ENCODE measurements at places on chromosomes 3 and 15.

GRCh38 chr15:69976366-69976994 lies 121.2 kb downstream of the TLE3 start:
- no peak for DNase-seq

- DNase-seq: no peak
Measured at GRCh38 chr3:45894015-45894414, 7.7 kb downstream of the CCR9 start.

DNA sequence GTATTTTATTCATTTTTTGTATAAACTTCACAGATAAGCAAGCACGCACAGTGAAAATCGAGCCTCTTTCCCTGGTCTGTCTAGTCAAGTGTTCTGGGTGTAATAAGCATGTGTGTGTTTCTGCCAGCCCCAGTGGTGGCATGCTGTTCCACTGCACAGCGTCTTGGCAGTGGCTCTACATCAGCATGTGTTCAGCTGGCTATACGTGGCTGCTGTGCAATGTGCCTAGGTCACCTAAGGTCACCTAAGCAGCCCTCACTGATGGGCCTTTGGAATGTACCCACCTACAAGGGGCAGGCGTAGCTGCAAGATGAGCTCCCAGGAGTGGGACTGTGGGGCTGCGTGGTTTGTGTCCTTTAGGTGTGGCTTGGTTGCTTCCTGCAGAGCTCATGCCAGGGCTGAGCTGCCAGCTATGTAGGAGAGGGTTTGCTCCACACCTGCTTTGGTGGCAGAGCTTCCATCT lies 4.9 kb downstream of the LIMD1 start:
- no peak for DNase-seq

GRCh38 chr15:100092034-100092433 lies 249.7 kb downstream of the ADAMTS17 start:
- no peak for DNase-seq

DNA sequence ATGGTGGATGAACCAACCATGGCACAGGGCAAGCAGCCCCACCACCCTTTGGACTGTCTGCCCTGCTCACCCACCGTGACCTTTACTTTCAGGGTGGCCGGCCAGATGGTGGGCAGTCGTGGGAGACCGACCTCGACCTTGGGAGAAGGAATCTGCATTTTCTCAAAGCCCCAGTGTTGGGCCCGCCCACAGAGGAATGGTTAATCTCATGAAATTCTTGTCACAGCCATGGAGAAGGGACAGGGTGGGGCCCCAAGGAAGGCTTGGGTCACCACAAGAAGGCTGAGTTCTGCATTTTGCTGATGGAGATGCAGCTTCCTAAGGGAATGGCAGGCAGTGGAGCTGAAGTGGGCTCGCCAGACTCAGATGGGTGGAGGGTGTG lies 2.9 kb downstream of the PLXND1 start:
- no peak for DNase-seq

DNA sequence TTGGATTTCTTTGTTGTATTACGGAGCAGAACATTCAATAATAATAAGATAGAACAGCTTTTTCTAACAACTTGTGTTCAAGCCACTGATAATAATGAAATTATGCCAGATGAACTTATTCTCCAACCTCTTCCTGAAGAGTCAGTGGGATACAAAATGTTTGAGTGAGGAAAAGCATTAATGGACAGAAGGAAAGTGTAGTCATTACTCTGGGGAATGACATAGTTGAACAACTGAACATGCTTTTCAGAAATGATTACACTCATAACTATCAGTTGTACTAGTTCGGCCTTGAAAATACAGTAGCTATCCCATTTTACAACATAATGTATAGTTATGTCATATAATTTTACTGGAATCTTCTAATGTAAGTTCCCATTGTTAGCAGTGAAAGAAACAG lies 55.9 kb downstream of the ALCAM start:
- peak; percentile 51 for DNase-seq

- DNase-seq: peak; percentile 22
Measured at GRCh38 chr3:61808526-61808925, 247.2 kb downstream of the PTPRG start.

DNA sequence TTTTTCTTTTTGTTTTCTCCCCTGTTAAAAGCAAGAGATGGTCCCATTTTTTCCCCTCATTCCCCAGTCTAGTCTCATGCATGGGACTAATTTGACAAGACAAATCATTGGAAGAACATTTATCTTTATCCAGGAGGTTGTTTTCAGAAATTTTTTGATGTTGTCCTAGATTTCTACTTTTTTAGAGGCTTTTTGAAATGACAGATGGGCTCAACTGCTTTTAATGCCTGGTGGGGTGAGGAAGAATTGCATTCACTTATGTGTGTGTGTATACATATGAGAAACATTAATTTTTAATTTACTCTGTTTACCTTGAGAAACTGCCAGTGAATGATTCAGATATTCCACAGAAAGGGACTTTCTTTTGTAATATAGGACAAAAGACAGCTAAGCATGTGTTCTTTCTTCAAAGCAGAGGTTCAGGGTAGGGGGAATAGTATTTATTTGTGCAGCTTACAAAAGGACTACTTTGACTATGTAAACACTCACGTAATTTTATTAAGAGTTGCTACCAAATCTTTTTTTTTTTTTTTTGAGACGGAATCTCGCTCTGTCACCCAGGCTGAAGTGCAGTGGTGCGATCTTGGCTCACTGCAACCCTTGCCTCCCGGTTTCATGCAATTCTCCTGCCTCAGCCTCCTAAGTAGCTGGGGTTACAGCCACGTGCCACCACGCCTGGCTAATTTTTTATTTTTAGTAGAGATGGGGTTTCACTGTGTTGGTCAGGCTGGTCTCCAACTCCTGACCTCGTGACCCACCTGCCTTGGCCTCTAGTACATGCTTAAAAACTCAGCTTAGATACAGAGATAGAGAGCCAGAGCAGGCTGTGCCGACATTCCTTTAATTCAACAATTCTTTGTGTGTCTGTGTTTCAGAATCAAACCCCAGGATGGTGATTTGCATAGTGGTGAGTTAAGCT lies 130.1 kb upstream of the RARB start:
- peak; percentile 81 for DNase-seq

GRCh38 chr3:195416795-195417194 lies 26.0 kb downstream of the ACAP2 start:
- no peak for DNase-seq

GRCh38 chr3:138539352-138539751 lies 54.7 kb downstream of the CEP70 start:
- DNase-seq: no peak
